ENCODE measurements at places on chromosomes 3 and 15.
A peak's percentile ranks its signal among the peaks of the same experiment; 100 is the strongest.

DNA sequence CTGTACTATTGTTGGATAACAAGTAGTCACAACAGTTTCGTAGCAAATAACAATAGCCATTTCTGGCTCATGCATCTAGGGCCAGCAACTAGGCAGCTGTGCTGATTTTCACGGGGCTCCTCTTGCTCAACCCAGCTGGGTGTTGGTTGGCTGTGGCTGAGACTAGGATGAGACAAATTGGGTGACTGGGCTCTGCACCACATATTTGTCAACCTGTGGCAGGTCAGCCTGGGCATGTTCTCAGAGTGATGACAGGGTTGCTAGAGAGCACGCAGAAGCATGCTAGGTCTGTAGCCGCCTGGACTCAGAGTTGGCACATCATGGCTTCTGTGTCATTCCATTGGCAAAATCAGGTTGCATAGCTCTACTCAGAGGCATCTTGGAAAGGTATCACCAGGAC is 175.9 kb downstream of the OTOL1 start:
- no peak for DNase-seq

DNA sequence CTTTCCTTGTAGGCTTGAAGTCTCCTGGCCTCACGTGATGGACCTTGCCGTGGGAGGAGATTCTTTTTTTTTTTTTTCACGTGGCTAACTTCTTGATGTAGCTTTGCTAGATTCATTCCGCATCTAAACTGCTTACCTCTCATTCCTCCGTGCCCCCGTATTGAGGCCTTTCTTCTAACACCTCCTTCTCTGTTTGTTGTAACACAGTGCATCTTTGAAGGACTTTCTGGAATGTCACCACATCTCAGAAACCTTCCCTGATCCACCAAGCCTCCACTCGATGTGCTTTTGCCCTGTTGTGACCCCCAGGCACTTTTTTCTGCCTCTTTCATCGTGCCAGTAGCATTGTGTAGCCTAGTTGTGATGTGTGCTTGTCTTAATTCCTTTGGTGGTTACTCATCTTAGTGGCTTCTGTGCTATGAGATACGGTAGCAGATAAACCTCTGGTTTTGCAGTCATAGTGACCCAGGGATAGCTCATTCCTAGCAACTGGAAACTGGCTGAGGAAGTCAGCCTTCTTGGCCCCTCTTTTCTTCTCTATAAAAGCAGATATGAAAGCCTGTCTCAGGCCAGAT is 1.6 kb upstream of the BNC1 start:
- DNase-seq, result no peak

DNA sequence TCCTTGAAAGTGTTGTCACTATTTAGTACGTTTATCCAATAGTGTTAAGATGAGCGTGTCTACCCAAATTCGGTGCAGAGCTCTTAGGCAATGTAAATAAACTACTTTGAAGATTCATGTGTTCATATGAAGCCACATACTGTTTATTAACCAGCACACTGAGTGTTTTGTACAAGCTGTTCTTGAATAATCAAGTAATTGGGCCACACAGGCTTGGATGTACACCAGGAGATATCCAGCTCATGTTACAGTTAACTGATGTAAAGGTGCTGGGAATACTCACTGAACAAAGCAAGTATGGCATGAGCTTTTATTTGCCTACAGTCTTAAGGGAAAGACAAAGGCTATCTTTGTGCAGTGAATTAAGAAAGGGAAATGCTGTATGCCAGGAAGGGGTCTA is 632 bp upstream of the DHX36 start:
- DNase-seq, result peak; percentile 32

- no peak for DNase-seq
Measured at GRCh38 chr3:39292961-39293360, 13.1 kb upstream of the CX3CR1 start.
